ENCODE measurements at places on chromosomes 6 and 20. TPM values are rescaled to one million over a fixed set of nuclear protein-coding genes. Genes with fewer than 3 reads are reported as not detected.

The NKX2-2 gene
- total RNA-seq, result not detected

The TMEM239 gene
- not detected for total RNA-seq

The LTB gene
- total RNA-seq, result 3.2 TPM

The DSTN gene
- 320 TPM for total RNA-seq

The HSP90AB1 gene
- total RNA-seq, result 963 TPM

The HLA-DRB1 gene
- 2.3 TPM for total RNA-seq

The HIVEP1 gene
- 9.4 TPM for total RNA-seq

The CCN6 gene
- not detected for total RNA-seq

The VSTM2L gene
- not detected for total RNA-seq

The VNN1 gene
- total RNA-seq, result under 0.01 TPM

The MAFB gene
- 0.65 TPM for total RNA-seq

The HCRTR2 gene
- not detected for total RNA-seq

The MYCT1 gene
- 133 TPM for total RNA-seq

The CTCFL gene
- total RNA-seq, result not detected

The SERINC1 gene
- 220 TPM for total RNA-seq

The OTOR gene
- total RNA-seq, result not detected

The CLPSL1 gene
- total RNA-seq, result not detected

The ZBP1 gene
- total RNA-seq, result not detected

The PACSIN1 gene
- total RNA-seq, result not detected
